ENCODE measurements at places on chromosomes 5 and 9.

GRCh38 chr9:132425675-132426062 is 15.7 kb downstream of the CFAP77 start:
- DNase-seq = no peak

- DNase-seq = no peak
Measured at GRCh38 chr9:109068764-109069163, 51.0 kb downstream of the TMEM245 start.

- no peak for DNase-seq
Measured at GRCh38 chr5:100444961-100445360, 90.2 kb upstream of the FAM174A start.

GRCh38 chr9:136563646-136564325 is 17.9 kb upstream of the NOTCH1 start:
- DNase-seq = no peak

- no peak for DNase-seq
Measured at GRCh38 chr9:135921749-135922310, 14.5 kb upstream of the CAMSAP1 start.

DNA sequence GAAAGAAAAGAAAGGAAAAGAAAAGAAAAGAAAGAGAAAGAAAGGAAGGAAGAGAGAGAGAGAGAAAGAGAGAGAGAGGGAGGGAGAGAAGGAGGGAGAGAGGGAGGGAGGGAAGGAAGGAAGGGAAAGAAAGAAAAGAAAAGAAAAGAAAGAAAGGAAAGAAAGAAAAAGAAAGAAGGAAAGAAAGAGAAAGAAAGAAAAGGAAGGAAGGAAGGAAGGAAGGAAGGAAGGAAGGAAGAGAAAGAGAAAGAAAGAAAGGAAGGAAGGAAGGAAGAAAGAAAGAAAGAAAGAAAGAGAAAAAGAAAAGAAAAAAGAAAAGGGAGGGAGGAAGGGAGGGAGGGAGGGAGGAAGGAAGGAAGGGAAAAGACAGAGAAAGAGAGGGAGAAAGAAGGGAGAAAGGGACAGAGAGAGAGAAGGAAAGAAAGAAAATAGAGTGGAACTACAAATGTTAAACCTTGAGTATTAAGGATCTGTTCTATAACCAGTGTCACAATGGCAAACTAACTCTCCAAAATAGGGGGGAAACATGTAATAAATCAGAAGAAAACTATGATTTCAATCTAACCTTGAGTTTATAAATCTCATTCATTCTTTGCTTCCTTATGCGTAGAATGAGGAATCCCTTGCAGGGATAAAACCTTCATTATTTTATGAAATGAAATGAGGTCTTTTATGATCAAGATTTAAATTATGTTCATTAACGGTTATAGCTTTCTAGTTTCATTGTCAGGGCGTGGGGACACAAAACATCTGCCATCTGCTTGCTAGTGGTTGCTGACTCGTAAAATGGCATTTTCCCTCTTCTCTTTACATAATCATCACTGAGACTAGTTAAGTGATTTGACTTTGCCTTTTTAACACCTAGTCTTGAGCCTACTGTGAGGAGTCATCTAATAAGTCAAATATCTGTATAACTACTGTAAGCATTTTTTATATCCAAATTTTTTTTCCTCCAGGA is 40.7 kb upstream of the RAD23B start:
- peak; percentile 38 for DNase-seq

DNA sequence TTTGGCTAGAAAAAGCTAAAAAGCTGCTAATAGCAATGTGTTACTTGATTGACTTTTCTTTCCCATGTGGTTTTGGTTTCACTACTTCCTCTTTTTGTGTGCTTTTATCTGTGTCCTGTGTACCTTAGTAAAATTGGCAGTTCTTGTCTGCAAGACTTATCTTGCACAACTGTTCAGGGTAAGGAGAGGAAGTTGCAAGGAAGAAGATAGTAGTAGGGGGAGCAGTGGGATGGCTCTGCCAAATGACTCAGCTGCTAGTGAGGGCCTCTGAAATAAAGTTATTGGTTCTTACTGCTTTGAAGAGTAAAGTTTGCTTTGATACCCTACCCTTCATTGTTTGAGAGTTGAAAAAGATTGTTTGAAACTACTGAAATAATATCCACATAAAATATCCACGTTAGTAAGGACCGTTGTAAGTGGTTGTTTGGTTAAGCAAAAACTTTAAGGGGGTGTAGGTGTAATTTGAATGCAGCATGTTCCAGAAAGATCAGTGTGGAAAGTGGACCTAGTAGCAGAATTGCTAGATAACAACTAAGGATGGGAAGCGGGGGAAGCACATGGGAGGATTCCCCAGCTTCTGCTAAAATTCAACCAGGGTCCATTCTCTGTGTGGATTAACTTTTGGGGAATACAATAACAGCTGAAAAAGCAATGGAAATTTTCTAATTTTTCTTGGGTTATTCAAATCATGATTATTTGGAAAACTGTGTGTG is 123.5 kb downstream of the SCAMP1 start:
- no peak for DNase-seq

GRCh38 chr9:114392749-114393112 is 4.9 kb upstream of the AKNA start:
- DNase-seq = no peak

DNA sequence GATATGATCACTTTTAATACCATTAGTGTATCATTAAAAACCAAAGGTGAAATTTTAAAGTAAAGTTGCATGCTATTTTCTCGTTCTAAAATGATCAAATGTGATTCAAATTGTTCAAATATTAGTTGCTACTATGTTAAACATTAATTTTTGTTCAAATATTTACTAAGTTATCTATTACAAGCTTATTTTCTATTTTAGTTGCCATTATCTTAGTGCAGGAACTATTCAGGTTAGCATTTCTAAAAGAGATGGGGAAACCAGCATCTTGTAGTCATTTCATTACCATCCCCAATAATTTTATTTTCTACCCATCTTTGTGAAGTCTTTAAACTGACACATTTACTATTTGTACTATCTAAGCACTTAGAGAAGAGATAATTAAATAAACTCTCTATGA is 166.0 kb downstream of the RFX3 start:
- DNase-seq = no peak

DNA sequence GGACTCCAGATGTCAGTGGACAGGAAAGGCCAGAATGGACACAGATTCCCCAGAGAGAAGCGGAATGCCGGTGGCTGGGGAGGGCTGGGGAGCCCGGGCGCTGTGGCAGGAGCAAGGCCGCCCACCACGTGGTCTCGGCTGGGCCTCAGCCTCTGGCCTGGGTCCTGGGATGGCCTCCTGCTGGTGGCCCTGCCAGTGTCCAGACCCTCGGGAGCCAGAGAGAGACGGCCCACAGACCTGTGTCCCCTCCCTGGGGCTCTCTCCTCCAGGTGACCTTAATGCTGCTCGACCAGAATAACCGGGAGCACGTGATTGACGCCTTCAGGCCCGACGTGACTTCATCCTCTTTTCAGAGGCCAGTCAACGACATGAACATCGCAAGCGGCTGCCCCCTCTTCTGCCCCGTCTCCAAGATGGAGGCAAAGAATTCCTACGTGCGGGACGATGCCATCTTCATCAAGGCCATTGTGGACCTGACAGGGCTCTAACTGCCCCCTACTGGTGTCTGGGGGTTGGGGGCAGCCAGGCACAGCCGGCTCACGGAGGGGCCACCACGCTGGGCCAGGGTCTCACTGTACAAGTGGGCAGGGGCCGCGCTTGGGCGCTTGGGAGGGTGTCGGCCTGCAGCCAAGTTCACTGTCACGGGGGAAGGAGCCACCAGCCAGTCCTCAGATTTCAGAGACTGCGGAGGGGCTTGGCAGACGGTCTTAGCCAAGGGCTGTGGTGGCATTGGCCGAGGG is 19.0 kb downstream of the FBXW5 start:
- no peak for DNase-seq

- DNase-seq = no peak
Measured at GRCh38 chr5:176528301-176528700, 8.9 kb downstream of the RNF44 start.

GRCh38 chr9:122346478-122347347 is 24.1 kb upstream of the PTGS1 start:
- no peak for DNase-seq

DNA sequence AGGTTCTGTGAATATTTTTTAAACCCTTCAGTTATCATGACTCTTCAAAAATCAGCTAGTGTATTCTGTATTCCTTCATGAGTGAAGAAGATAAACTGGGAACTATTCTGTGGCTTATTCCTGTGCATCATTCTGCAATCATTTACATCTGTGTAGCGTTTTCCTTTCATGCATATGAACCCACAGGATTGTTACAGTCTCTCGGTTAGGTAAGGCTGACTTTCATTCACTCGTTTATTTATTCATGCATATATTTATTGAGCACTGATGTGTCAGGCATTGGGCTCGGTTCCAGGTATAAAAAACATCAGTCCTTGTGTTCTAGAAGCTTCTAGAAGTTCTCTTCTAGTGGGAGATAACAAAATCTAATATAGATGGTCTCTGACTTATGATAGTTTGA is 318.4 kb downstream of the MAN2A1 start:
- DNase-seq = no peak

- DNase-seq = no peak
Measured at GRCh38 chr5:57249265-57249874, 75.5 kb downstream of the GPBP1 start.

GRCh38 chr9:35658968-35659220 is 802 bp downstream of the CCDC107 start:
- DNase-seq = no peak

DNA sequence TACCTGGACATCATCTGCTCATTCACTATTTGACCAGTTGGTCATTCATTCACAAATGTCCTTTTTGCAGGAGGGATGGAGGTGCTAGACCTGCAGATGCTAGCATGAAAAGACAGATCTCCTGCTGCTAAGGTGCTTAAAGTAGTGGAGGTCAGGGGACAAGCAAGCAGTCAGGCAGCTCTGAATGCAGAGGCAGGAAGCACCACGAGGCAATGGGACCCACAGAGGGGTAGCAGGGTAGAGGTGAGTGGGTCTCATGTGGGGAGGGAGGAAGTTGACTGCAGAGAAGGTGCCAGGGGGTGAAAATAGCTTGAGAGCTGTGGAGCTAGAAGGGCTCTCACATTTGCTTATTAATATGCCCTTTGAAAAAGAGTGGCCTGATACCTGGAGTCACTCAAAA is 25.2 kb downstream of the FXN start:
- no peak for DNase-seq

DNA sequence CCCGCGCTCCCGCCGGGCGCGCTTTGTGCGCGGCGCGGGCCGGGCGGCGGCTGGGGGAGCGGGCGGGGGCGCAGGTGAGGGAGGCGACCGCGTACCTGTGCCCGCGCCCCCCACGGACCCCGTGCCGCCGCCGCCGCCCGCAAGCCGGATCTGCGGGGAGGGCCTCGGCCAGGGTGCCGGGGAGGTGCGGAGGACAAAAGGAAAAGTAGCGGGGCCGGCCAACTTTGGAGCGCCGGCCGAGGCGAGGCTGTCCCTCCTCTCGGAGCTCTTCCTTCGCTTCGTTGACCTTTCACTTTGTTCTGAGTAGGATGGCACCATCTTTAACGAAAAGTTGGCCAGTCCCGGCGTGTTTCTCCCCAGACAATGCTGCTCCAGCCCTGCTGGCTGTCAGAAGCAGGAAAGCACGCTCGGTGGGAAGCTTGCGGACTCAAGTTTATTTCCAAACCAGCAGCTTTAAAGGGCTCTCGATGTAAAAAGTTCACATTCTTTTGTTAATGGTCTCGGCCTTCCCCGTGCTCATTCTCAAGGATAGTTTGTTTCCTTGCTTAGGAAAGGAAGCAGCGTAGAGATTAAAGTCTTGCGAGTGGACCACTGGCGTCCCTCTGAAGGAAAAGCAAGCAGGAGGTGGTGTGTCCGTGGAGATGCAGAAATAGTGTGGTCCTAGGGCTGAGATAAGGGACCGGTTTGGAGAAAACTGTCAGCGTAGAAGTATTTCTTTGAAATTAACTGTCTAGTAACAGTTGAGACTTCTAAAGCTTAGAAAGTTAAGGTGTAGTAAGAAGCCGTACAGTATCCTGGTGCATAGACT is 639 bp downstream of the EHMT1 start:
- DNase-seq = no peak

DNA sequence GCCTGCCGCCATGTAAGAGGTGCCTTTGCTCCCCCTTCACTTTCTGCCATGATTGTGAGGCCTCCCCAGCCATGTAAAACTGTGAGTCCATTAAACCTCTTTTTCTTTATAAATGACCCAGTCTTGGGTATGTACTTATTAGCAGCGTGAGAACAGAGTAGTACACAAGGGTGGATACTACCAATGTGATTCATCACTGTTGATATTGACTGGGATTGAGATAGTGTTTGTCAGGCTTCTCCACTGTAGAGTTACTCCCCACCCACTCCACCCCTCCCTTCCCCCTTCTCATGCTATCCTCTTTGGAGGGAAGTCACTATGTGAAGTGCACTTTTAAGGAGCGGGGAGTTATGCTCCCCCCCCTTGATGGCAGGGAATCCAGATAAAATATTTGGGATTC is 11.4 kb upstream of the CRHBP start:
- DNase-seq = no peak

DNA sequence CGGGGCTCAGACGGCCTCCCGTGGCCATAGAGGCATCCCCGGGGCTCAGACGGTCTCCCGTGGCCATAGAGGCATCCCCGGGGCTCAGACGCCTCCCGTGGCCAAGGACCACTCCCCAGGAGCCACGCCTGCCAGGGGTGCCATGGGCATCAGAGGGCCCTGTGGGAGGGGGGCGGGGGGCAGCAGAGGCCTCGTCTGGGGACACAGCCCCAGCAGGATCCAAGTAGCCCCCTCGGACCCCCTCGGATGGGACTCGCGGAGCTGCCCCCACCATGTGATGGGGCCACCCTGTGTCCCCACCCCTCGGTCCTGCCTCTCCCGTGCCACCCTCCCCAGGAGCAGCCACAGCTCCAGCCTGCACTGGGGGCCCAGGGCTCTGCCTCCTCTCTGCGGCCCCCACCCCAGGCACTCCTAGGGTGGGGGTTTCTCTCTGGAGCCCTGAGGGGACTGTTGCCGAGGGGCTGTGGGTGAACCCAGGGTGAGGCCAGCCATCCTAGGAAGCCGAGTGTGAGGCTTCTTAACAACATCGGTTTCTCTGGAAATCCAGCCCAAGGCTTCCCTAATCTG is 2.5 kb downstream of the ENTPD8 start:
- no peak for DNase-seq

DNA sequence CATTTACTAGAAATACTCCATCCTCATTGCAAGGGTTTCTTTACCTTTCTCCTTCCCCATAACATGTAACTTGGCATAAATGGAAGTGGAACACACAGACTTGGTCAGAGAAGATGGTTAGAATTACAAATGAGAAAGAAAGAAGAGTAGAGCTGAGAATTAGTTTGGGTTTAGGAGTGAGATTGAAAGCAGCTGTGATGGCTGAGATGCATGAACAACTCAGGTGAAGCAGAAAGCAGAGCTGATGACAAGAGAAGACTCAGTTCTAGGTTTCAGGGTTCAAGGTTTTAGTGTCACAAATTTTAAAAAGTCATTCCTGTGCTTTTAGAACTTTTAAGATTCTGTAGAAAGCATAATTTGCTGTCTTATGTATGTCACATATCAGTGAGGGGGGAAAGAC is 54.0 kb downstream of the TMEM161B start:
- no peak for DNase-seq

- DNase-seq = peak; percentile 0
Measured at GRCh38 chr5:67404256-67405100, 207.9 kb upstream of the CD180 start.

GRCh38 chr5:106269252-106269843 is 1401.4 kb downstream of the EFNA5 start:
- DNase-seq = no peak

GRCh38 chr5:1445313-1445688 is at the start of gene SLC6A3:
Gene SLC6A3 (minus strand): TSS chr5:1445440. CDS start chr5:1443197, 2,243 bp downstream.
- DNase-seq = no peak

Measured in NCI-H1417 treated with DMSO at 0.1 percent for 48 hours (cell line).